IPS-NIHi11 (cell line): ENCODE measurements at places on chromosomes 1 and 21.
A peak's percentile ranks its signal among the peaks of the same experiment; 100 is the strongest.

GRCh38 chr1:203911806-203912205, 50.4 kb downstream of the SNRPE start:
- no peak for DNase-seq

- no peak for DNase-seq
Measured at GRCh38 chr1:28428012-28428411, 58.5 kb downstream of the PHACTR4 start.

DNA sequence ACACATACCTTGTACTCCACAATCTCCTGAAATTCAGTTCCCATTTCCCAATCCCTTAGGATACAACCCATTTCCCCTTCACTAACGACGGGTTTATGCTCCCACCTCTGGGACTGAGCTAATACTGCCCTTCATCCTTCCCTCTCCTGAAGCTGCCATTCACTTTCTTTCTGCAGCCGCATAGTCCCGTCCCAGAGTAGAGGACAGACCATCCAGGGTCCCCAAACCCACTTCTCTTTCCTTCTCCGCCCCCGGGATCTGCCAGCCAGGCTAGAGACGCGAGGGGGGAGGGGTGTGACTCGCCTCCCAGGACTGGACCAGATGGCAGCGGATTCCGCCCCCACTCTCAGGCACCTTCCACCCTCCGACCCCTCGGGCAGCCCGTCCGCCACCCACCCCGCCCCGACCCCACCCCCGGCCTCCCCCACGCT, 679 bp downstream of the ABL2 start:
- DNase-seq = peak; percentile 76

DNA sequence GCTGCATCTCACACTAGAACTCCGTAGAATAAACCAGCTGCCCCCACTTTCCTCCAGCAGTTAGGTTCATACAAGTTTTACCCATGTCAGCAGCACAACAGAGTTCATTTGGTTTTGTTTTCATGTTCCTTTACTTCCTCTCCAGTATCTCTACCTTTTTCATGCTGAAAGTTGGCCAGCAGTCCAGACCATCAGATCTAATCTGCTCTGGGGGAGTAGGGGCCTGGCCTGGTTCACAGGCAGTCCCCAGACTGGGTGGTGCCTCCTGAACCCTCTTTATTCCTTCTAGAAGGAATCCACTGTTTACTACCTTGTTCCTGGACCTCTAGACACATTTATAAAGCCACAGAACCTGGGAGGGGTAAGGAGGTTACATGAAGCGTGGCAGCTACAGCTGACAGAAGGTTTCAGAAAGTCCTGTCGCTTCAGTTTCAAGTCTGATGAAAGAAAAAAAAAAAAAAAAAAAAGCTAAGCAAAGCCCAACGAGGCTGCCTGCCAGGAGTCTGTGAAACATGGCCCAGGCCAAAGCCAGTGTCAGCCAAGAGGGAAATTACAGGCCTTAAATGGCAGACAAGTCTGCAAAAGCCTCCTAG, 184.6 kb upstream of the JUN start:
- DNase-seq = no peak

- DNase-seq = no peak
Measured at GRCh38 chr1:71428029-71428428, 347.2 kb upstream of the ZRANB2 start.

- DNase-seq = no peak
Measured at GRCh38 chr1:243267914-243268653, 12.2 kb downstream of the SDCCAG8 start.

DNA sequence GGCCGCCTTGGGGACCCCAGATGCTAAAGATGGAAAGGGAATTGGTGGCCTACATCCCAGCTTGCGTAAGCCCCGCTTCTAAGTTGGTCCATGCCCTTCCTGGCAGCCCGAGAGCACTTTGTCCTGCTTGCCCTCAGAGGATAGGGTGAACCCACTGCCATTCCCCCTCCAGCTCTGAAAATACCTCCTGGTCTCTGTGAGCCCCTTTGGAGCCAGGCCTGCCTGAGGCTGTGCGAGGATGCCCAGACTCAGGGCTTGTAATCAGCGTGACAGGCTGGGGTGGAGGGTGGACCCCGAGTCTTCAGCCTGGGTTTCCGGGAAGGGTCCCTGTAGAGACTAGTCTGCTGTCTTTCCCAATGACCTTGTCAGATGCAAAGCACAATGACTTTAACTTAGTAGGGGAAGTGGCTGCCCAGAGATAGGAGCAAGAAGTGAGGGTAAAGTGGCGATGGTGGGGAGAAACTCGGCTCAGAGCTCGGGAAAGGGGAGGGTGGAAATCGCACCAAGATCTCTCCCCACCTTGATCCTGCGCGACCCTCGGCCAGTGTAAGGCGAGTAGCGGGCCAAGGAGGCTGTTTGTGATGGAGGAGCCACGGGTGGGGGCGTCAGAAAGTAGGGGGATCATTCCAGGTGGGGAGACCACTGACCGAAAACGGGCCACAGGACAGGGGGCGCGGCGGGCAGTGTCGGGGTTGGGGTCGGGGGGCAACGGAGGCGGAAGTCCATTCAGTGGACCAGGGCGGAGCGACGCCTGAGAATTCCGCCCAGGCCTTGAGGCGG, 2.7 kb upstream of the HES3 start:
- no peak for DNase-seq

DNA sequence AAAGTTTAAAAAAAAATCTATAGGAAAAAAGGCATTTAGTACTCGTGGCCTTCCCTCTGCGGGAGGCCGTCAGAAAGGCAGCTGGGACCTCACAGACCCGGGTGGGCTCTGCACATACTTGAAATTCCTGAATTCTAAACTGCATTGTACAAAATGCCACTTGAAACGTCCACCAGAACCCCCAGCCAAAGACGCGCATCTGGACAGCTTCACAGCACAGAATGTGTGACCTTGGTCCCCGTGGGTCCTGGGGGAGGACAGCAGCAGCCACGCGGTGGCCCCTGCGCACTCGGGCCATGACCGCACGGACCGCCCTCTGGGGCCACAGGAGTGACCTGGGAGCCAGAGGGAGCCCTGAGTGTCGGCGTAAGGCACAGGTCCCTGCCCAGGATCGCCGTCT, 20.6 kb upstream of the MRPS14 start:
- DNase-seq = no peak

GRCh38 chr1:113782406-113782805, 23.1 kb upstream of the PHTF1 start:
- DNase-seq = no peak

DNA sequence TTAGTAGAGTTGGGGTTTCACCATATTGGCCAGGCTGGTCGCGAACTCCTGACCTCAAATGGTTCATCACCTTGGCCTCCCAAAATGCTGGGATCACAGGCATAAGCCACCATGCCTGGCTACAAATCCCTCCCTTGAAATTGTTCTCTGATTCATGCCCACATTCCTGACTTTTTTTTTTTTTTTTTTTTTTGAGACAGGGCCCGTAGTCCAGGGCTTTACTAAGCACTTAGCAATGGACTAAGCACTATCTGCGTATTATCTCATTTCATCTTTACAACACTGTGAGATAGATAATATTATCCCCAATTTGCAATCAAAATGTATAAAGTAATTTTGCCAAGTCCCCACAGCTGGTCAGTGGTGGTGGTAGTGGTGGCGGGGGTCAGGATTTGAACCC, 58.9 kb downstream of the VWA5B1 start:
- no peak for DNase-seq

- no peak for DNase-seq
Measured at GRCh38 chr1:117658676-117659075, 52.8 kb downstream of the TENT5C start.

GRCh38 chr1:26327956-26328362, 10.2 kb downstream of the CD52 start:
- no peak for DNase-seq

GRCh38 chr1:54640361-54640760, 1.2 kb upstream of the MROH7 start:
- no peak for DNase-seq

DNA sequence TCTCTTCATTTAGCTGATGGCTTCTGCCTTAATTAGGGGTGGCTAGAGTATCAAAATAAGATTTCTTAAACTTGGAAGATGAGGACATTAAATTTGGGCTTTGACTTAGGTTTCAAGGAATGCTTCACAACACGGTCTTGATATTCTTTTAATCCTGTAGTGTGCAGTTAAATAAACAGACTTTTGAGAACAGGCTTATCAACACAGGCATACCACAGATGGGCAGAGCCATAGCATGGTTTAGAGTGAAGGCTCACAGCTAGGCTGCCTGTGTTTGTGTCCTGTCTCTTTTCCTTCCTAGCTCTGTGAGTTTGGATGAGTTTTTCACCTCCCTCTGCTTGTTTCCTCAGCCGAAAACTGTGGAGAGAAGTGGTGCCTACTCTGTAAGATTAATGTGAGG, 102.3 kb upstream of the IPO9 start:
- DNase-seq = no peak

- no peak for DNase-seq
Measured at GRCh38 chr1:183891158-183891856, 86.4 kb downstream of the RGL1 start.

- DNase-seq = no peak
Measured at GRCh38 chr1:194289569-194290266, 1103.3 kb upstream of the B3GALT2 start.

GRCh38 chr1:37719572-37720195, 27.4 kb downstream of the CDCA8 start:
- DNase-seq = no peak

GRCh38 chr1:70518106-70518505, 107.0 kb downstream of the CTH start:
- DNase-seq = no peak

DNA sequence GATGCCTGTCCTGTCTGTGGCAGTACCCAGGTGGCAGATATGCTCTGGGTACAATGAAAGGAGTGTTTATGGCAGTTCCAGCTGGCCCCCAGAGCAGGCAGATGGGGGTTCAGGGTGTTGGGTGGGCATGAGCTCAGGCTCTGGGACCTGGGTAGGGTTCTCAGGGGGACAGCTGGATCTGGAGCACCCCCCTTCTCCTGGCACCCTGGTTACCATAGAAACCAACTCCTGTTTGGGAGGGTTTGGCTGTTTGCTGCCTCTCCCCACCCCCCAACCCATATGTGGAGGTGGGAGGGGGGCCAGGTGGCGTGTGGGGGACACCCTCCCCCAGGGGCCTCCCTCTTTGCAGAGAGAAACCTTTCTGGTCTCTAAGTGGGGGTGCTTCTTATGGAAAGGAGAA, 7.1 kb downstream of the FOXO6 start:
- DNase-seq = no peak

- no peak for DNase-seq
Measured at GRCh38 chr21:45054927-45055612, 19.3 kb upstream of the ADARB1 start.

DNA sequence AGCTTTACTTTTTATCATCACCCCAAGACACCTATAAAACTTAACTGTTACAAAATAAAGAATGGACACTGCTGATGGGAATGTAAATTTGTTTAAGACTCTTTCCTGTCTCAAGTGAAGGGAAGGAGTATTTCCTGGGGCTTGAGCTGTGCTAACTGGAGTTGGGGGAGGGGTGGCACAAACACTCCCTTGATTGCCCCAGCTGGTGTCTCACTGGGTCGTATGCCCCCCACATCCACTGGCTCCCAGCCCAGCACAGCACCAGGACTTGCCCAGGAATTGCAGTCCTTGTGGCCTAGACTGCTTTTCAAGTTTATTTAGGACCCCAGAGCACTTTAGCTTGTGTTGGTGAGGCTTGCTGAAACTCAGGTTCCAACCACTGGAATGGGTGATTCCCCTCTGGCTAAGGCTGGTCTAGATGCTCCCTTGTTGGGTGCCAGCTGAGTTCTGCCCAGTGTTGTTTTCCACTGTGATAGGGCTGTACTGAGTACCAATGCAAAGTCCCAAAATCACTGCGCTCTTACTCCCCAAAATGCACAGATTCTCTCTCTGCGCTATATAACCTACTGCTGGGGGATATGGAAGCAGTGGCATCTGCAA, 49.1 kb upstream of the DR1 start:
- peak; percentile 43 for DNase-seq

DNA sequence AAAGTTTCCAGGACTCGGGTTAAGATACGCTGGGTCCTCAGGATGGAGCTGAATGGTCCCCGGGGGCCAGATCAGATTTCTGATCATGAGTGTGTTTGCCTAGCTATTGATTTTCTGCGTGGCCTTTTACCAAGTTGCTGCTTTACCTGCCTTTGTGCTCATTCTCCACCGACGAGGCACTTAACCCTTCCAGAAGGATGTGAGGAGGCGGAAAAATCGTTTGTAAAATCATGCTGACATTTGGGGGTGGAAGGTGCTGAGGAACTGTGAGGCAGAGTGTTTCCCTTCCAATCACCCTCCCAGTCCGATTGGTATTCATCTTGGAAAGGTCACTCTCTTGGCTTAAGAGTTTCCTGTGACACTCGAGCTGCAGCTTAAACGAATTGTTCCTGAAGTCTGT, 337.1 kb upstream of the KAZN start:
- DNase-seq = no peak

DNA sequence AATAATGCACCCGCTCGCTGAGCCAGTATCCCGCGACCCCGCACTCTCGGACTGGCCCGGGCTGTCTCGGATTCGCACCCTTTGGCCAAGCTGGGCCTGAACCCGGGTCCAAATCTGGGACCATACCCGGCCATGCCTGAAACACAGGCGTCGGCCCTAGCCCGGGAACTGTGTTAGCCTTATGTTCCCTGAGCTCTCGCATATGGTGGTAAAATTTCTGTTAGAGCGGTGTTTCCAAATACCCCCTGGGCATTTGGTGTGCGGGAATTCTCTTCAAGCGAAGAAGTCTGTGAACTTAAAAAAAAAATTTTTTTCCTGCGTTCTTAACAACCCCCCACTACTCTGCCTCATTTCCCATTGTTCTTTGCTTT, 3.1 kb downstream of the RNF220 start:
- no peak for DNase-seq

GRCh38 chr1:109027841-109028240, 14.1 kb downstream of the WDR47 start:
- no peak for DNase-seq

DNA sequence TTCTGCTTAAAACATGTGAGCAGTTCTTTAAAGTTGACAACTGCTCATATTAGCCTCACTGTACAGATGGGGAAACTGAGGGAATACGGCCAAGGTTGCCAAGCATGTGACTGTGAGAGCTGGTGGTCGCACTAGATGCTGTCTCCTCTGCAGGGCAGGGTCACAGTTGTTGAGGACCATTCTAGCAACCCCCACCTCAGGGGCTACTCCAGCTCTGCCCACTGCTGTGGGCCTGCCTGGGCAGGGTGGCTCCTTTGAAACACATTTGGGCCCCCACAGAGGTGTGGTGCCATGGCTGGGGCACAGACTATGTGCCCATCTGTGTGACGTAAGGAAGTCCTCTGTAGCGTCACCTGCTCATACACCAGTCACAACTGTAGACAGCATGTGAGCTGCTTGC, 779 bp downstream of the THEM5 start:
- no peak for DNase-seq
